IMR-90 (cell line): ENCODE measurements at places on chromosomes 1 and 21. TPM values are rescaled to one million over a fixed set of nuclear protein-coding genes. Genes with fewer than 3 reads are reported as not detected.

Gene S100A7A
- total RNA-seq, result not detected in 2 replicates

Gene OR2W3
- 0.28 and 0.54 TPM in 2 replicates for total RNA-seq

Gene CXADR
- total RNA-seq, result 0.83 and 1.1 TPM in 2 replicates

- DNase-seq, result no peak
- no peaks in the 10 kb centered on the region for H3K27me3 ChIP-seq
- no peak overlapping the region for H3K27ac ChIP-seq
- H3K4me1 ChIP-seq, result peaks cover 4% of the 10 kb centered on the region; the same call in 1 of the 2 replicates
- H3K36me3 ChIP-seq, result no peaks in the 10 kb centered on the region
Observed at GRCh38 chr1:222068937-222069336, 327.0 kb upstream of the DUSP10 start.

Gene CRYBG2
- total RNA-seq, result not detected in 2 replicates

Gene NEXN
- 5.2 and 10.3 TPM in 2 replicates for total RNA-seq

DNA sequence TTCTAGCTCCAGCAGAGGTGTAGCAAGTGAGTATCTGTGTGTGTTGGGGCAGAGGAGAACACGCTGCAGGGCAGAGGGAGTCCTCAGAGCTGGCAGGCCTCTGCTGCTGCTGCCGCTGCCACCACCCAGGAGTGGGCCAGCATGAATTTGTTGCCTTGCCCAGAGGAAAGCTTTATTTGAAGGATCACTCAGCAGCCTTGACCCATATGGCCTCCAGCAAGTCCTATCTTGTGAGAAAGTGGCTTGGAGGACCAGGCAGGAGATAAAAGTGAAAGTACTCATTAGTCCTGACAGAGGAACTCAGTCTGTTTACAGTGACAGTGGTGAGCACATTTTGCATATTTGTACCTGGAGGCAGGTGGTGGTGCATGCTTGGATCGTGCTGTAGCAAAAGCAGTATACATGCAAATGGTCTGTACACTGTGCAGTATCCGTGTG is 3.1 kb downstream of the TRAF5 start:
- H3K4me1 ChIP-seq, result peaks cover 16% of the 10 kb centered on the region
- H3K27ac ChIP-seq, result no peak overlapping the region
- no peak for DNase-seq
- H3K4me3 ChIP-seq, result no peak overlapping the region
- H3K36me3 ChIP-seq, result no peaks in the 10 kb centered on the region
